ENCODE measurements at places on chromosomes 12 and 14.

- no peak for DNase-seq
Measured at GRCh38 chr12:94839347-94839746, 164.2 kb downstream of the NDUFA12 start.

- DNase-seq = no peak
Measured at GRCh38 chr12:105946493-105946901, 192.3 kb downstream of the NUAK1 start.

DNA sequence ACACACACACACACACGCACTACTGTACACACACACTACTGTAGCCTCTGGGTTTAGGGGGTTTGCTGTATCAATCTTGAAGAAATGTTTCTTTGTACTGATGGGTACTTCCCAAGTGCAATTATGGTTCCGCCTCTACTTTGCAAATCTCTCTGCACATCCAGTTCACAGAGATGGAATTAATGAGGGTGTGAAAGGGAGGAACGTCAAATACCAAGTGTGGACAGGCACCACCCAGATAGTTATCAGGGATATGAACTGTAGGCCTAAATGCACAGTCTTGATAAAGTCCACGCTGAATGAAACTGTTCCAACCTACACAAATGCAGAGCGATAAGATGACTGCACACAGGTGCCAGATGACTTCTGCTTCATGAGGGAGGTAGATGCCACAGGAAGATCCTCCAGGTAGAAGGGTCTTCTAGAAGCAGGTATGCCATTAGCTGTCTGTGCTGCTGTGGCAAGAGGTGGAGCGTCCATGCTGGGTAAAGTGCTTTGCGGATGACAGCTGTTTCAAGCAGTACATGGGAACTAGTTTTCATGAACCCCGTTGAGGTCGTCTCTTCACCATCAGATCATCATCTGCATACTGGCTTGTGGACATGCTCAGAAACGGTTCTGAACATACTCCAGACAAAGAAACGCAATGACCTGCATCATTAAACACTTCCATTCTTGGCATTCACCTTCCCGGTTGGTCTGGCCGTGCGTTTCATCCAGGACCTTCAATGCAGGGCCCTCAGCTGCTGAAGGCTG, 314.3 kb upstream of the RTL1 start:
- peak; percentile 52 for DNase-seq

- DNase-seq = no peak
Measured at GRCh38 chr12:23945249-23945648, 4.2 kb downstream of the SOX5 start.

DNA sequence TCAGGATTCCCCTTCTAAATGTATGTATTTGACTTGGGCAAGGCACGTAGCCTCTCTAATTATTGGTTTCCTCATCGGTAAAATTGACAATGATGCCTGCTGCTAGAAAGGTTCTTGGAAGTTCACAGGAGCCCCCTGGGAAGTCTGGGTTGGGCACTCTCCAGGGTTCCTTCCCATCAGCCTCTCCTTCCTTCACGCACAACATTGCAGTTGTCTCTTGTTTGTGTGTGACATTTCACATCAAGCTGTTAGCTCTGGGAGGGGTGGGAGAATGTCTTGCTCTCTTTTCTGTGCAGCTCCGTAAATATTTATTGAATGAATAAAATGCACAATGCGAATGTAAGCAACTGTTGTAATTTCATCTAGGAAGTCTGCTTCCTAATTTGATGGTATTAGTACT, 153.2 kb upstream of the PRICKLE1 start:
- no peak for DNase-seq

DNA sequence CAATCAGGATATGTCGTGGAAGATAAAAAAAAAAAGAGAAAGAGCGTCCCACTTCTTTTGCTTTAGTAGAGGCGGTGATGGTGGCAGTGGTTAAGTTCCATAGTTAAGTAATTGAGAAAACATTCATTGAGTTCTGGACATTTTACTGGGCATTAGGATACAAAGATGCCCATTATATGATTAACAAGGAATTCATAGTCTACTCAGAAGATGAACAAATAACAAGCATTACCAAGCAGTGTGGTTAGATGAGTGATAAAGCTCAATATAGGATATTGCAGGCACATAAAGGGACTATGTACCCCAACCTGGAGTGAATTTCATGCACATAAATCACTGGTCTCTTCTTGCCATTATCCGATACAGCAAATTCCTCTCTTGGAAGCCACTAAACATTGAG, 53.7 kb downstream of the ALG10B start:
- no peak for DNase-seq

- DNase-seq = no peak
Measured at GRCh38 chr12:10623131-10623530, 9.7 kb upstream of the MAGOHB start.

GRCh38 chr12:28802706-28803438, 346.2 kb upstream of the FAR2 start:
- no peak for DNase-seq

GRCh38 chr14:96064866-96065265, 25.7 kb downstream of the C14orf132 start:
- DNase-seq = no peak

GRCh38 chr12:109899783-109900751, at the start of gene TCHP:
TCHP (plus strand) TSS chr12:109900274; CDS start chr12:109903027, 2,753 bp downstream.
- no peak for DNase-seq

- DNase-seq = no peak
Measured at GRCh38 chr14:65045709-65046108, 56.6 kb downstream of the MAX start.

GRCh38 chr12:52073531-52074381, 4.0 kb downstream of the ATG101 start:
- DNase-seq = no peak

DNA sequence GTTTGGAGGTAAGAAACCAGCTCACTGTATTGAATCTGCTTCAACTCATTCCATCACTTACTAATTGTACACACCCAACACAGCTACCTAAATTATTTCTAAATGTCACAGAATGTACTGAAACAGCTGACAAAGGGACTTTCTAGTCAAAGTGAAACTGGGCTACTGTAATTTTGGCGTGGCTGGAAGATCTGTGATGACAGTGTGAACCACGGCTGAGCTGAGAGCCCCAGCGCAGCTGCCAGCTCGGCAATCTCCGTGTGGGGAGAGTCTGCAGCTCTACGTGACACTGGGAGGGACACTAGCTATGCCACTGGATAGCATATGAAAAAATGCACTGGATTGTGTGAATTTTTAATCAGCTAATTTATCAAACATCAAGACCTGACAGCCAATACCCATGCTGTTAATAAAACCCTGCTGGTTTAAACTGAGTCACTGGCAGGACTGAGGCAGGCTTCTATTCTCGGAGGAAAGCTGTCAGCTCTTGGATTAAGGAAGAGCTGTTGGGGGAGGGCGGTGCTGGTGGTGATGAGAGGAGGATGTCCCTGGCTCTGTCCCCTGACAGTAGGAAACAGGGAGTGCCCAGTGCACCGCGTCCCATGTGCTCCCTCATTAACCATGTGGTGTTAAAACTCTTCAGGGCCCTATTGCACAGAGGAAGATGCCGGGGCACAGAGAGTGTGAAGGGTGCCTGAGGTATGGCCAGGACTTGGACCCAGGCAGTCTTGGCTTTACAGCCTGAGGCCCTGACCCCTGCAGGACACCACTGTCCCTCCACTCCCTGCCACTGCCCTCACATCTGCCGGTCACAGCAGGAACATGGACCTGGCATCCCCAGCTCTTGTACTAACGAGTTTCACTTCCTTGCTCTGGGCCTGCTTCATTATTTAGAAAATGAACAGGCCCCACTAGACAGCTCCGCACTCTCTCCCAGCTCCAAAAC, 13.3 kb downstream of the SLC15A4 start:
- DNase-seq = no peak

GRCh38 chr12:84058136-84058535, 854.5 kb downstream of the SLC6A15 start:
- DNase-seq = no peak

DNA sequence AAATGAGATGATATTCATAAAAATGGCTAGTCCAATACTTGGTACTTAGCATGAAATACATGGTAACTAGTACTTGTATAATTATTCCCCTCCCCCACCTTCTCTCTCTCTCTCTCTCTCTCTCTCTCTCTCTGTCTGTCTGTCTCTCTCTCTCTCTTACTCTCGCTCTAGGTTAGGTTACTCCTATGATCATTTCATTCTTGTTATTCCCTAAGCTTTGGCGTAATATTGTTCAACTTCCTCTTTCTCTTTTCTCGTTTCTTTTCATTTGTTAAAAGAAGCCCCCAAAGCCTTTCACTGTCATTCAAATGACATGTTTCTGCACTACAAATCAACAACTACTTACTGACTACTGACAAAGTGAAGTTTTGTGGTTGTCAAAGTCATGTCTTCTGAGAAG, 89.8 kb downstream of the GRIP1 start:
- DNase-seq = no peak

GRCh38 chr12:65911321-65911720, 87.0 kb downstream of the HMGA2 start:
- no peak for DNase-seq

- DNase-seq = peak; percentile 64
Measured at GRCh38 chr12:2682296-2683251, 112.2 kb upstream of the FKBP4 start.

GRCh38 chr12:5088586-5089264, 45.0 kb downstream of the KCNA5 start:
- no peak for DNase-seq
